ENCODE measurements at places on chromosomes 6 and 20.

- no peak for DNase-seq
These were observed 157.6 kb downstream of the ARHGAP18 start for GRCh38 chr6:129552413-129552812.

DNA sequence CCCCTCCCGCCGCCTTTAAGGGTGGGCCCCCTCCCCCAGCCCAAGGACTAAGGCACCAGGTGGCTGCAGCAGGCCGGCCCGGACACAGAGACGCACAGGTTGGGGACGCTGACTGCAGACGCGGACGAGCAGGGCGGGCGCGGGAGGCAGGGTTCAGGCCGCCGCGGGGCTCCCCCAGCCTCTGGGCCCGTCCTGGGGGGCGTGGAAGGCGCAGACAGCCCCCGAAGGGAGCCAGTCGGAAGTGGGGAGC lies 9.3 kb downstream of the DUSP15 start:
- no peak for DNase-seq

GRCh38 chr6:156461647-156462046 lies 315.5 kb upstream of the ARID1B start:
- no peak for DNase-seq

- no peak for DNase-seq
These were observed 128.7 kb downstream of the DNAH8 start for GRCh38 chr6:38843798-38844197.

- no peak for DNase-seq
These were observed 33.8 kb downstream of the CD40 start for GRCh38 chr20:46151936-46152335.

DNA sequence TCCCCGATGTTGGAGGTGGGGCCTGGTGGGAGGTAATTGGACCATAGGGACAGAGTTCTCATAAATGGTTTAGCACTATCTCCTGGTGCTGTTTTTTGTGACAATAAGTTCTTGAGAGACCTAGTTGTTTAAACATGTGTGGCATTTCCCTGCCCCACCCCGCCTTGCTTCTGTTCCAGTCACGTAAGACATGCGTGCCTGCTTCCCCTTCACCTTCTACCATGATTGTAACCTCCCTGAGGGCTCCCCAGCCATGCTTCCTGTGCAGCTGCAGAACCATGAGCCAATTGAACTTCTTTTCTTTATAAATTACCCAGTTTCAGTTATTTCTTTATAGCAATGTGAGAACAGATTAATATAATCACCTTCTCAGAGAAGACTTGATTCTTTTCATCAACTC lies 2.5 kb upstream of the RNF144B start:
- no peak for DNase-seq

- no peak for DNase-seq
These were observed 262.2 kb downstream of the NRN1 start for GRCh38 chr6:5744497-5744896.

DNA sequence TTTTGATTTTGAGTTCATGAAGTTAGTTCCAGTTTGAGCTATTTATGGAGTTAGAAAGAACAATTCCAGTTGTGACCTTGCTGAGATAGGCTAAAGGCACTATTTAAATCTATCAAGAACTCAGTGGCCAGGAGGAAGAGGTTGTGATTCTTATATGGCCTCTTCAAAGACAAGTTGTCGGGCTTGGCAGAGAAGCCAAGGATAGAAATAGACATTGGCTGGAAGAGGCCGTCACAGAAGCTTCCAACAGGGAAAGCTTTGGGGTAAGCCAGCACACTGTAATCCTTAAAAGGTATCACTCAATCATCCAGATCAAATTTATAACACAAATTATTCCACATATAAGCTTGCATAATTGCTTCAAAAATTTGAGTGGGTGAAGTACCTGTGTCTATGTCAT lies 286.1 kb downstream of the SYNE1 start:
- DNase-seq = no peak
